MG63 (cell line): ENCODE measurements at places on chromosomes 5 and 9. TPM values are rescaled to one million over a fixed set of nuclear protein-coding genes. Genes with fewer than 3 reads are reported as not detected.

The CDX1 gene
- 0.07 TPM in 1 of 2 replicates, not detected in the other for total RNA-seq

The POU4F3 gene
- total RNA-seq = not detected in 2 replicates

The C9orf153 gene
- not detected in 2 replicates for total RNA-seq

The LCN6 gene
- total RNA-seq = not detected in 2 replicates

The DDX4 gene
- total RNA-seq = not detected in 2 replicates

The CTSV gene
- 1.9 and 4.0 TPM in 2 replicates for total RNA-seq

The ACSL6 gene
- total RNA-seq = 1.1 TPM in 1 of 2 replicates, not detected in the other

The SOX30 gene
- total RNA-seq = not detected in 2 replicates

The LHX2 gene
- total RNA-seq = 0.49 and 0.74 TPM in 2 replicates

The SPINK13 gene
- total RNA-seq = 0.30 TPM in 1 of 2 replicates, not detected in the other

The LHX6 gene
- total RNA-seq = not detected in 2 replicates

The ASPN gene
- not detected in 2 replicates for total RNA-seq

The DAB2IP gene
- 6.8 and 7.3 TPM in 2 replicates for total RNA-seq

The KCNMB1 gene
- 0.43 TPM in 1 of 2 replicates, not detected in the other for total RNA-seq

The GRM6 gene
- not detected in 2 replicates for total RNA-seq

The PCDHA11 gene
- total RNA-seq = not detected in 2 replicates

The TTC23L gene
- total RNA-seq = not detected in 2 replicates

The ERAP2 gene
- 0.43 and 1.9 TPM in 2 replicates for total RNA-seq

The NINJ1 gene
- total RNA-seq = 22.5 and 71.0 TPM in 2 replicates

The NUDT12 gene
- 10.8 and 19.1 TPM in 2 replicates for total RNA-seq

The TRIM41 gene
- total RNA-seq = 31.9 and 43.0 TPM in 2 replicates

The PCDHB6 gene
- total RNA-seq = 0.10 TPM in 1 of 2 replicates, not detected in the other

The PPIP5K2 gene
- total RNA-seq = 42.0 and 69.0 TPM in 2 replicates

The HAPLN1 gene
- 0.16 TPM in 1 of 2 replicates, not detected in the other for total RNA-seq

The ZNG1E gene
- total RNA-seq = 10.3 and 28.6 TPM in 2 replicates

The SLC1A3 gene
- total RNA-seq = 0.03 and 0.37 TPM in 2 replicates

The FOXD4L5 gene
- not detected in 2 replicates for total RNA-seq

The PCDHB4 gene
- total RNA-seq = not detected in 2 replicates

The C1QTNF2 gene
- total RNA-seq = 1.2 TPM in 1 of 2 replicates, not detected in the other

The SEMA5A gene
- 22.3 and 27.9 TPM in 2 replicates for total RNA-seq

The NTRK2 gene
- total RNA-seq = not detected in 2 replicates

The HABP4 gene
- total RNA-seq = 15.9 and 19.4 TPM in 2 replicates

The ABO gene
- total RNA-seq = not detected in 2 replicates

The GABBR2 gene
- 3.8 and 5.8 TPM in 2 replicates for total RNA-seq

The TNC gene
- total RNA-seq = 3.0 and 4.2 TPM in 2 replicates

The C9orf40 gene
- total RNA-seq = 6.9 and 9.6 TPM in 2 replicates
